ENCODE measurements at places on chromosomes 7 and 10.

DNA sequence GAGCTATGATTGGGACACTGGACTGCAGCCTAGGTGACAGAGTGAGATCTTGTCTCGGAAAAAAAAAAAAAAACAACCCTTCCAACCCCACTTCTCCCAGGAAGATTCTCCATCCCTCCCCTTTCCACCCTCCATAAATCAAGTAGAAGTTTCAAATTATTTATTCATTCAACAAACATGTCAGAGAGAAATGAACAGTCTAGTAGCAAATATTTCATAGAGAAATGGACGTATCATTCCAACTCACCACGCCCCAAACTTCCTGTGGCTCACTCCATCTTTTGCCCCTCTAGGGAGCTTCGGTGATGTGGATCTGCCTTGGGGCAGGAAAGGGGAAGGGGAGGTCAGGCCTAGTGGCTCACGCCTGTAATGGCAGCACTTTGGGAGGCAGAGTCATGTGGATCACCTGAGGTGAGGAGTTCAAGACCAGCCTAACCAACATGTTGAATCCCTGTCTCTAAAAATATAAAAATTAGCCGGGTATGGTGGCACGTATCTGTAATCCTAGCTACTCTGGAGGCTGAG lies 638 bp upstream of the TRAPPC14 start:
- DNase-seq: no peak

DNA sequence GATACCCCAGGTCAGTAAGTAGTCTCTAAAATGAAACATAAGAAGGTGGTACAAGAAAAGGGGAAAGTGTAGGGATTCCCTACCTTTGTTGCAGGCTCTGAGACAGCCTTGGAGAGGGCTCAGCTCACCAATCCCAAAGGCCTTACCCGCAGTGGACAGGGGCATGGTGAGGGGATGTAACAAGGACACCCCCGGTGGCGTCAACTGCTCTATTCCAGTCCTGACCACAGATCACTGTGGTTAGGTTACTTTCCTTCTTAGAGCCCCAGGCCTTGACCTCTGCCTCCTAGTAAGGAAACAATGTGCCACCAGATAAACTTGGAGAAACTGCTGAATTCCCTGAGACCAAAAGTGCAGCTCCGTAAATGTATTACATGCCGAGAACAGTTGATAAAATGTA lies 17.5 kb downstream of the PLXNA4 start:
- peak; percentile 51 for DNase-seq

DNA sequence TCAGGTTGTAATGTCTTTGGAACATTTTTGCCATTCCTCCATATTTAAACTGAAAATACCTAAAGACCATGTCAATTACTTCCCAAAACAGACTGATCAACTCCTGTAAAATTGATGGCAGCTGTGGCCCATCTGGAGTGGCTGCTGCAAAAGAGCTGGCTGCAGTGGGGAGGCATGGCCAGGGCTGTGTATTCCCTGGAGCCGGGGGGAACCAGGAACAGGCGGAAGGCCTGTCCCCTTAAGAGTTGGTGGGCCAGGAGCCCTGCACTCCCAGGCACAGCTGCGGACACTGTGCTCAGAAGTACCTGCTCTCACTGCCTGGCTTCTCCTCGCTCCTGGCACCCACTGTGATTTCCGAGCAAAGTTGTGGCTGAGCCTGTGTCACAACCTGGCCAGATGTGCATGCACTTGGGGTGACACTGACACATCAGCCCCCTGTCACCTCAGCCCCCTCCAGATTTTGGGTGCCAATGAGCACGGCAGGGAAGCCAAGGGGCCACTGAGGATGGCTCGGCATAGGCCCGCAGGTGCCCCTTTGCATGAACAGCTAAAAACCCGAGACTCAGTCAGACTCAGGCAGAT lies 116.1 kb downstream of the DGKB start:
- no peak for DNase-seq

DNA sequence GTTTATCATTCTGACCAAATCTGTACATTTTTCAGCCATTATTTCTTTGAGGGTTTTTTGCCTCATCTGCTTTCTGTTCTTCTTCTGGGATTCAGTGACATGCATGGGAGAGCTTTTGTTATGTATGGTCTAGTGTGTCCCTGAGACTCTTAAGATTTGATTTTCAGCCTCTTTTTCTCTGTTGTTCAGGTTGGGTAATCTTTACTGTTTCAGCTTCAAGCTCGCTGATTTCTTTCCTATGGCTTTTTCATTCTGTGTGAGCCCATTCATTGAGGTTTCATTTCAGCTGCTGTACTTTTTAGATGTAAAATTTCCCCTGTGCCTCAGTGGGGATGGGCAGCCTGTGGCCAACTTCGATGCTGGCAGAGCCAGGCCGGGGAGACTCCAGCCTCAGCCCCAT lies 38.1 kb downstream of the FOXK1 start:
- no peak for DNase-seq

- no peak for DNase-seq
These were observed 72.2 kb downstream of the VWC2 start for GRCh38 chr7:49845626-49846025.

DNA sequence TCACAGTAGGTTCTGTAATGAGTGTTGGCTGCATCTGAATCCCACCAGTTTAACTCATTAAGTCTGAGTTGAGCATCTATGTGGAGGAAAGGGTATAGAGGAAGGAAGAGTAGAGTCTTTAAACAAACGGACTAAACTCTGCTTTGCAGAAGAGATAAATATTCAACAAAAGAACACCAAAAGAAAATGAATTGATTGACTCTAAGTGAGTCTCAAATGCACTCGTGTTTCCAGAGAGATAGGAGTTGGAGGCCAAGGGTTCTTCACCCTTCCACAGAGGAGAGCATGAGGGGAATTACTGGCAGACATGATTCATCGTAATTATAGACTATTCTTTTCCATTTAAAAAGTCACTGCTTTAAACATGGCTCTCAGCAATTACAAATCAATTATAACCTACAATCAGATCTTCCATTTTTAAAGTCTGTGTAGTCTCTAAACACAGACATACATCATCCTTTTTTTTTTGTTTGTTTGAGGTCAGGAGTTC lies 56.3 kb downstream of the PLPP4 start:
- no peak for DNase-seq

- no peak for DNase-seq
These were observed 497.0 kb upstream of the FOXK1 start for GRCh38 chr7:4185136-4185535.

DNA sequence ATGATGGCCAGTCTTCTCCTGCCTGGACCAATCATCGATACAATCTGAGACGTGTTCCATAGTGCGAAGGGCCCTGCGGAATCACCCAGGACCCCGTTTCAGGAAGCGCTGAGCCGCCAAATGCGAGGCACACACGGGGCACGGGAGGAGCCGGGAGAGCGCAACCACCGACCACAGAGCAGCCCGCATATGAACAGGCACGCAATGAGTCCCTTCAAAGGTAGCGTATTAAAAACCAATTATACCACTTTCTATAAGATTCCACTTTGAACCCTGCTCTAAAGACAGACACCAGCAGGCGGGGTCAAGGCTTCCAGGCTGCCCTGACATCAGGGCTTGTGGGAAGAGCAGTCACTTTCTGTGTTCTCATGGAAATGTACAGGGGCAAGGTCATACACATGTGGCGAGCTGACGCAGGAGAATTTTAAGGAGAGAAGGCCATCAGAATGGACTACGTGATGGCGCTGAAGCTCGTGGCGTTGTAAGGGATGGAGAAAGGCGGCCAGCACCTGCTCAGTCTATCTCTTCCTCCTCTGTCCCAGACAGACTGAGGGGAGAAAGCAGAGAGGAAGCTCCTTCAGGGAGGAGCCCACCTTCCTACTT lies 46.2 kb downstream of the AMZ1 start:
- no peak for DNase-seq

DNA sequence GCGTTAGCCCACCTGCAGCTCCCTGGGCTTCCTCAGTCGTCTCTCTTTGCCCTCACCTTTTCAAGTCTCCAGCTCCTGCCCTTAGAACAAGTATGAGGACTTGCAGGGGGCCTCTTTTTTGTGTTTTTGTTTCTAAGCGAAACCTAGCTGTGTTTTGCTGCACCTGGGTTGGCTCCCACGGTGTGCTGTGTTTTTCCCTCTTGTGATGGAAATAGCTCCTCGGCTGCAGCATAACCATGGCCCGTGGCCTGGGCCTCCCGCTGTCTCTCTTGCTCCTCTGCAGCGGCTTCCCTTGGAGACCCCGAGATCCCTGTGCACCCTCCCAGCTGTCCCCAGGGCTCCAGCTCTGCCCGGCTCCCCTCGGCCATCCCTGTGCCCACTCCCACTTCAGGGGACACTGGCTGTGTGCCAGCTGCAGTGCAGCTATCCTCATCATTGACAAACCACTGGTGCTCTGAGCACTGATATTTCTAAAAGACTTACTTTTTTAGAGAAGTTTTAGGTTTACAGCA lies 75.6 kb upstream of the TCERG1L start:
- DNase-seq: no peak

GRCh38 chr7:123433665-123434064 lies 100.7 kb downstream of the IQUB start:
- no peak for DNase-seq

DNA sequence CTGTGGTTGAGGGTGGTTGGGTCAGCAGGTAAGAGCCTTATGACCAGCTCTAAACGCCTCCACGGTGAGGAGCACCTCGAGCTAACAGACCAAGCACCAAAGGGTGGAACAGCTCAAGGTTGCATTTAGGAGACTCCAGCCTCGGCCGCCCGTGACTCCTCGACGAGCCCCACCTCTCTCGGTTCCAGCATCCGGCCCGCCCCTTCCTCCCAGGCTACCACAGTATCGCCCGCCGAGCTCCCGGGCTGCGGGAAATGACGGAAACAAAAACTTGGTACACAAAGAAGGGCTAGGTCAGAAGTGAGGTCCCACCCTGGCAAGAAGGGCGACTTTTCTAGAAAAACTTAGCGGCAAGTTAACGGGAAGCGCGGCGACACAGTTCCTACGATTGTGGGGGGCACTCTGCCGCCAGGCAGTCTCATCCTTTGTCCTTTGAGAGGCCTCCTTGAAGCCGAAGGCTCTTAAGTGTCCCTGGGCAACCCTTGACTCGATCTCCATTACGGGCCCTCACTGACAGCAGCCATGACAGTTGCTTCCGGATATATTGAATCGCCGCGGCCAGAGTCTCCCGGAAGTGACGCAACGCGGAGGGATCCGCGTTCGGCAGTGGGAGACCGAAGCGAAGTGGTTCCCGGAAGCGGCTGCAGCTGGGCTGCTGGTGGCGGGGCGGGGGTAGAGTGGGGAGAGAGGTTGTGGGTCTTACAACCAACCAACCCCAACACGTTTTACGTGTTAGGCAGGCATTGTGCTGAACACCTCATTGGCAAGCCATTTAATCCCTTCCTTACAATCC lies 40.2 kb upstream of the ZNF518A start:
- peak; percentile 95 for DNase-seq

- no peak for DNase-seq
These were observed 2.2 kb downstream of the DNAJC30 start for GRCh38 chr7:73681031-73681430.

- DNase-seq: no peak
These were observed 21.8 kb downstream of the STAM start for GRCh38 chr10:17665747-17666146.

GRCh38 chr10:29839826-29840515 lies 205.2 kb upstream of the SVIL start:
- no peak for DNase-seq

- DNase-seq: peak; percentile 52
These were observed 243.2 kb upstream of the TMEM229A start for GRCh38 chr7:124276005-124276622.

DNA sequence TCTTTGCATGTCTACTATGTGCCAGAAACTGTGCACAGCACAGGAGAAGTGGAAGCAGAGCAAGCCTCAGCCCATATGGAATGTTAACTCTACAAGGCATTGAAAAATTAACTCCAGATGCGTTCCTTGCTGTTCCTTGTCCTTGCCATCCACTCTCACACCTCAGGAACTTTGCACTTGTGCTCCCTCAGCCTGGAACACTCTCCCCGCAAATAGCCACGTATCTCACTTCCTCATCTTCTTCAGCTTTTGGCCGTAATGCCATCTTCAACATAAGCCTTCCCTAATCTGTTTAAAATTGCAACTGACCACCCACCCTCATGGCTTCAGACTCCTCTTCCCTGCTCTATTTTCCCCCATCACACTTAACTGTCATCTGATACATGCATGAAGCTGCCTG lies 83.2 kb upstream of the CAPZA2 start:
- no peak for DNase-seq

DNA sequence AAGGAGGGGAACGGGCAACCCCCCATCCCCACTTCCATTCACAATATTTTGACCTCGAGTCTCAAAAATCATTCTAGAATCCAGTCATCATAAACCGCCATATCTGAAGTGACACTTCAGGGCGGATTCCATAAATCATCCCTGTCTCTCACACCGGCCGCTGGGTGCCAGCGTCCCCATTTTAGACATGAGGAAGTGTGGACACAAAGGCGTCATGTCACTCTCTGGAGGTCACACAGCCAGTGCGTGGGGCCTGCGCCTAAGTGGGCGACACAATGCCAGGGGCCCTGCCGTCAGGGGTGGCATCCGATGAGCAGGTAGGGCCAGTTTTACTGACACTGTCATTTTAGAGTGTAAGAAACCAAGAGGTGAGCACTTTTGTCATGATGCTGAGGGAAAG lies 19.5 kb downstream of the KCNH2 start:
- DNase-seq: no peak

DNA sequence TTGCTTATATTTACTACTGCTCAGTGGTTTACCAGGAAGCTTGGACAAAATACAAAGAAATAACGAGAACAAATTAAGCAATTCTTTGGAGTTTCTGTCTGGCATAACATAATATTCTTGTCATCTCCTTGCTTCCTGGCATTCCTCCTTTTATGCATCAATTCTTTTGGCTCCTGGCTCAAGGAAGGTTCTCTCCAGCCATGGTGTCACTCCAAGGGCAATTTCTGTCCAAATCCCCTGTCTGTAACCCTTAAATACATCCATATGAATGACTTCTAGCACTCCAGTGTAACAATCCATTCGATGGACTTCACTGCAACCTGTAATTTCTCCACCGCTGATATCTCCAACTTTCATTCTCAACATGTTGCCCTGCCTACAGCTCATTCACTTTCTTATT lies 617.7 kb upstream of the ANKRD30A start:
- DNase-seq: no peak

DNA sequence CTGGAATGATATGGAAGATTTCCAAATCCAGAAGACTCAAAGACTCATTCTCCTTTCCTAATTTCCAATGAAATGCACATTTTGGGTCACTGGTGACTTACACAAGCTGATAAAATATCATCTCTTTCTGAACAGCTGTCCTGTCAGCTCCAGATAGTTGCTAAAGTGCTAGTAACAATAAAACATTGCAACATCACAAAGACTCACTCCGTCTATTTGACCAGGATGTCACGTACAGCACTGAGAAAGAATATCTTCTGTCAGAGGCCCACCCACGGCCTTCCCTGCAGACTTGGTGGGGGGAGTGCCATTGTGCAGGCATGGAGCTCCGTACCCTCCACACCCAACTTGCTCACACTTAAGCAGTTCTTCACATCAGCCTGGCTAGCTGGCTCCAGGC lies 78.9 kb upstream of the EGR2 start:
- no peak for DNase-seq

DNA sequence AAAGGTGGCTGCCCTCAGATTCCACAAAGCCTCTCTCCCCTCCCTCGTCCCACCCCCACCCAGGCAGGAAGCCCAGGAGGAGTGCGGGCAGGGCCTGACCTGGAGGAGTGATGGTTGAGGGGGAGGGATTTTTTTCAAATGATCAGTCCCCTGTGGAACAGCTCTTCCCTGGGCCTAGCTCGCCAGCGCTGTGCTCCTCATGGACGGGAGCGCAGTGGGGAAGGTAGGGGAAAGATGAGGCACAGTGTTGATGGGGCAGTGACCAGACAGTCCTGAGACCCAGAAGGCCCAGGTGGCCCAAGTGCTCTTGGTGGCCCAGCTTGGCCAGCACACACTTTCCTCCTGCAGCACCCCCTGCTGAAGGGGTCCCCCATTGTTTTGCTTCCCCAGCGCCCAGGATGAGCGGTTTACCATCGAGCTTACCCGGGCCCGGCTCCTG lies 8.5 kb downstream of the SAP25 start:
- DNase-seq: no peak
